ENCODE measurements at places on chromosomes 4 and X.

GRCh38 chr4:8589823-8590545 is 2.6 kb upstream of the CPZ start:
- no peak for DNase-seq

GRCh38 chrX:66051980-66052379 is 12.1 kb upstream of the VSIG4 start:
- no peak for DNase-seq

GRCh38 chr4:77169481-77169880 is 12.5 kb downstream of the CCNG2 start:
- no peak for DNase-seq

- no peak for DNase-seq
These were observed 58.5 kb upstream of the ARSJ start for GRCh38 chr4:114037988-114038387.

- DNase-seq, result no peak
These were observed 173.9 kb downstream of the PDGFRA start for GRCh38 chr4:54402880-54403480.

DNA sequence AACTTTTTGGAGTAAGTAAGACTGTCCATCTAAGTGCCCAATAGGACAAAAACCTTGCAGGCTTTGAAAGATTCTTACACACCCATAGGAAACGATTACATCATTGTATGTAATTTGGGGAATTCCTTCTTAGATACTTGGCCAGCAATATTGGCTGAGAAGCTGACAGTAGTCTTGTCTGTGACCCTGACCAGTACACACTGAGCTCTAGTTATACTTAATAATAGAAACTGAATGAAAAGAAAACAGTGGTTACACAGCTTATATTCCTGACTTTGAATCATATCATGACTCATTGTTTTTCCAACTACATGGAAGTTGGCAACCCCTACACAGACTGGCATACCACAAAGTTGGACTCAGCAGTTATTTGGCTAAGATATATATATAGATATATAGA is 7.1 kb upstream of the TLR2 start:
- no peak for DNase-seq

- peak; percentile 49 for DNase-seq
These were observed 55.1 kb downstream of the RAB40A start for GRCh38 chrX:103464072-103464773.

DNA sequence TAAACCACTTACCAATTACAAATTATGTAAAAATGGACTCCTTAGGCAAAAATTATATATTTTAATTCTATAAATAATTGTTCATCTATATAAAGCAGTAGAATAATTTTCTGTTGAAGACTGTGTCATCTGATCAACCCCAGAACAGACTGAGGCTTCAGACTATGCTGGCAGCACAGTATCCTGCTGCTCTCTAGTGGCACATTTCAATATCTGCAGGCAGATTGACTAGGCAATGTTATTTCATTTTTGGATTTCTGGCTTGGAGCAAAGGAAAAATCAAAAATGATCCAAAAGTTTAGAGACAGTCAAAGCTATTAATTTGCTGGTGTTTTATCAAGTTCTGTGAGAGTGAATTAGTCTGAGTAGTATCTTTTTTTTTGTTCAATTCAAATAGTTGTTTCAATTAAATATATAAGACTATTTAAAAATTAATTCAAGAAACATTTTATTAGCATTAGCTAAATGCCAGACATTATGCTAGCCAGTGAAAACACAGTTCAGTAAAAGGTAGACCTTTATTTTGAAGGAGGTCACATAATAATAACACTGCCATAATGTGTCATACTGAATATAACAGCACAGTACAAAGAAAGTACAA is 21.3 kb upstream of the SULT1E1 start:
- DNase-seq, result peak; percentile 26

DNA sequence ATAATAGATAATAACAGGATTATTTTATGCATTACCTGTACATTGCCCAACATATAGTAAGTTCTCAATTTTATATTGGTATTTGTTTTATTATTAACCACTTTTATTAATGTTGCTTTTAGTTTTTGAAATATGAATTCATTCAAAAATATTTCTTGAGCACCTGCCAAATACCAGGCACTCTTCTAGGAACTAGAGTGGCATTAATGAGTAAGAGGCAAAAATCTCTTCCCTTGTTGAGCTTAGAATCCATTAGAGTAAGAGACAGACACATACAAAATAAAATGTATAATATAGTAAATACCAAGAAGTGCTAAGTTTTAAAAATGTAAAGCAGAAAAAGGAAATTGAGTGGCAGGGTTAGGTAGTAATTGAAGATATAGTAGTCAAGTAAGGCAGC is 45.8 kb downstream of the TET2 start:
- no peak for DNase-seq

DNA sequence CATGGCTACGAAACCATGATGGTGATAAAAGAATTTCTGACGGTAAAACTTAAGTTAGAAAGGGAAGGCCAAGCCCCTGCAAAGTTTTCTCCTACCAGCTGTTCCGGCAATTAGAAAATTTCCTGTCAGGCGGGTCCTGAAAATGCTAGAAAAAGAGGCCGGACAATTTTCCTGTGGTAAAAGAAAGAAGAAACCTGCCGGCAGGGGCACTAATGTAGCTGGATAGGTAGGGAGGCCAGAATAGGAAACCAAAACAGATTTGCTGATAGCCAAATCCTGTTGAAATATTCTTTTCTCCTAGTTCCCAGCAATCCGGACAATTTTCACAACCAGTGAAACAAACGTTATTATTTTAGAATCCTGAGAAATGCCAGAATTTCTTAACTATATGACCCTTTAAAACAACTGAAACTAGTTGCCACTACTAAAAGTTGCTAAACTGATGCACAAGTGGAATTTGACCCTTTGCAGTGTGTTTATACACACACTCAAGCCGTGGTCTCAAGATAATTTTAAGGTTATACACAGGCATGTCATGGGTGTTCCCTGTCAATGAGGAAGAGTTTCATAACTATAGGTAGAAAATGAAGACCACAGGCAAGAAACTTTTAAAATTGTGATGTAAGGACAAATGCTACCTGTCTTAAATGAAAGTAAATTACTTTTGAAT is 47.7 kb downstream of the RPS6KA3 start:
- DNase-seq, result no peak

- DNase-seq, result no peak
These were observed 1.4 kb downstream of the SLC16A2 start for GRCh38 chrX:74422576-74423288.

DNA sequence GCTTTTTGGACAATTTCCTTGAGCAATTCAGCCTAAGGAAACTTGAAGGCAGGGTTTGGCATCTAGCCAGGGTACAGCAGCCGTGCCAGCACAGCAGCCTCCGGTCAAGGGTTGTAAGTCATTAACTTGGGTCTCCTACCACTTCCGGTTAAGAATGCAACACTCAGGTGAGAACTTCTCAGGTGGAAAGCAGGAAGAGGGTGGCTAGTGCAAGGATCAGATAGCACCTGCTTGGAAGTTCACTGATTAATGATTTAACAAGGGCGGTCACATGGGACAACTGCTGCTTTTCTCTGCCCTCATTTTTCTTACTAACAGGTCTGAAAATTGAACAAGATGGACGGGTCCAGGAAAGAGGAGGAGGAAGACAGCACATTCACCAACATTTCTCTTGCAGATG is 30.1 kb upstream of the SCOC start:
- DNase-seq, result no peak

DNA sequence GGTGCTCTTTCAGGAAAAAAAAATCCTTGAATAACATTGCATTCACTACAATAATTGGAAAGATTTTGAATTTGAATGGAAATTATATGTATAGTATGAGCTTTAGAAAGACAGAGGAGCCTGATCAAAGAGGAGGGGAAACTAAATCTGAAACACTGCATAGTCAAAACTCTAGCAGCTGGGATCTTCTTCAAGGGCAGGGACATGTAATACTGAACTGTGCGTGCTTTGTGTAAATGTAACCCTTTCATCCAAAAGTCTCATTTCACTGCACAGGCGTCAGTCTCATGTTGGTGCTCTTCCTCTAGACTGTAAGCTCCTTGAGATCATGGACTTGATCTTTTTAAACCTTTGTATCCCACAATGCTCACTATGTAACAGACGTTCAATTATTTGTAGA is 212.0 kb upstream of the JADE1 start:
- no peak for DNase-seq

DNA sequence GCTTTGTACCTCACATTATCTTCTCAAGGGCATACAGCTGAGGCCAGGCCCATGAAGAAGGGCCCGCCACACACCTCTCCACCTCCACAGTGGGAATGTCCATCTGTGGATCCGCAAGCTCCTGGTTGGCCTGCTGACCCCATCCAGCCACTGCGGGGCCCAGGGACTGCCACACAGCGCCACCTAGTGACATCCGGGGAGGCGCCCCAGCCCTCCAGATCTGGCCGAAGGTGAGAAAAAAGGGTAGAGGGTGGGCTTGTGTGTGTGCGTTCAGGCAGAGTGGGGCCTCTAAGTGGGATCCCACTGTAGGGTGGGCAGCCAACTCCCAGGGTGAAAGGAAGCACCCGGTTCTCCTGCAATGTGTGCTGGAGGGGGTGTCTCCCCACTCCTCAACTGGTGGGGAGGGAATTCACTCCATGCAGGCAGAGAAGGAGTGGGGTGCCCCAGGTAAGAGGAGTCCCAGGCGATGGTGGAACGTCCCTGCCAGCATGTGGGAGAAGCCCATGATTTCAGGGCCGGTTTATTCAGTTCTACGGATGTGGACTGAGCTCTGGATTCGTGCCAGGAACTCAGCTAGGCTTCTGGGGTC is 117.3 kb downstream of the ENPP6 start:
- DNase-seq, result peak; percentile 19

Data from NCI-H345 (cell line).